Activated T-cell treated with anti-CD3 and anti-CD28 coated beads, Interleukin-2, amount 50 U/mL, for 1 hour (primary cell): ENCODE measurements at places on chromosomes 7 and 10.

GRCh38 chr10:21122907-21123306 lies 225.8 kb upstream of the NEBL start:
- no peak for DNase-seq

DNA sequence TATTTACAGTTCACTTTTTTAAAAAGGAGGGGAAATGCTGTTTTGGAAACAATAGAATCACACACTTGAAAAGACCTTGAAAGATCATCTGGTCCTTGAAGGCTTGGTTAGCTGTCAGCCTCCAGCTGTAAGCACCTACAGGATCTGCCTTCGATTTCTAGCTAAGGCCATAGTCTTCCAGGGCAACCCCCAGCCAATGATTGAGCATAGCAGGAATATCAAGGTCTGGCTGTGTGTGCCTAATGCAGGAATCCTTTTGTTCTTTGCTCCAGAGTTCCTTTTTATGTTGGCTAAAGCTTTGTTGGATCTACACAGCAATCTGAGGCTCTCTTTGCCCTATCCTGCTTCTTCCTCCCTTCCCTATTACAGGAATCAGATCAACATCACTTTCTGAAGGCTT lies 5.2 kb upstream of the YAE1 start:
- no peak for DNase-seq

GRCh38 chr10:52232561-52233350 lies 81.3 kb upstream of the DKK1 start:
- no peak for DNase-seq

- DNase-seq, result no peak
Observed at GRCh38 chr7:146131701-146132100, 15.1 kb downstream of the CNTNAP2 start.

GRCh38 chr7:106372595-106373318 lies 88.0 kb upstream of the NAMPT start:
- no peak for DNase-seq

GRCh38 chr10:122336332-122336731 lies 38.2 kb upstream of the PLEKHA1 start:
- no peak for DNase-seq

- no peak for DNase-seq
Observed at GRCh38 chr10:109902992-109903947, 20.0 kb downstream of the XPNPEP1 start.

DNA sequence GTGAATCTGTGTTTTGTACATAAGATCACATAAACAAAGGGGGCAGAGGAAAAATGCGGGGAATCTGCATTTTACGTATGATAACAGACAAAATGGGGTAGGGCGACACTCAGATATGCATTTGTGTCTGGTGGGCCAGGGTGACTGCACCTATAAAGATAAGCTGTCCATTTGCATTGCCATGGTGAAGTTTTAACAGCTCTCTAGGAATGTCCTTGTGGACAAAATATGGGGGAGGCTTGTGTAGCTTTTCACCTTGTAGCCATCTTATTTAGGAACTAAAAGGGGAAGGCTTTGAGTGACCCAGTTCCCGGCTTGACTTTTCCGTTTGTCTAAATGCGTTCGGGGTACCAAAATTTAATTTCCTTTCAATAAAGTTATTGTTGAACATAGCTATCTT lies 92.4 kb upstream of the AGBL3 start:
- no peak for DNase-seq

DNA sequence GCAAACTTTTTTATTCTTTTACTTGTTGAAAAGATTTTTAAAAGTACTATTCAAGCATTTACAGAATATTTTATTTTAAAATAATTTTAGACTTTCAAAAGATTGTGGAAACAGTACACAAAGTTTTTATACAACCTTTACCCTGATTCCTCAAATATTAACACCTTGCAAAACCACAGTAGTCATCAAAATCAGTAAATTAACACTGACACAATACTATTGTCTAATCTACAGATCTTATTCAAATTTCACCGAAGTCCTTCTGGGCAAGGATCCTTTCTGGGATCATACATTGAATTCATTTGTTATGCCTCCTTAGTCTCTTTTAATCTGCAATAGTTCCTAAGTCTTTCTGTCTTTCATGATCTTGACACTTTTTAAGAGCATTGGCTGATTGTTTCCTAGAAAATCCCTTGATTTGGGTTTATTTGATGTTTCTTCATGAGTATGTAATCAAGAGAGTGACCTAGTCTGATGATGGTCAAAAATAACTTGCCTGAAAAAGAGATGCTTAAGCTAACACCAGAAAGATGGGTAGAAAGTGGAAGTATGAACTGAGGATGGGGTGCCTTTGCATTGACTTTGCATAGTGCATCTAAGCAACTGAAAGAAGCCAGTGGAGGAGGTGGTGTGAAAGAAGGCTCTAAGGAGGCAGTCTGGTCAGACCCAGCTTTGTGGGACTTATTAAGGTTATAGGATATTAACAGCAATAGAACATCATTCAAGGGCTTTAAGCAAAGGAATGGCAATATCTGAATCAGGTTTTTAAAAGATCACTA lies 9.7 kb downstream of the STAMBPL1 start:
- no peak for DNase-seq

DNA sequence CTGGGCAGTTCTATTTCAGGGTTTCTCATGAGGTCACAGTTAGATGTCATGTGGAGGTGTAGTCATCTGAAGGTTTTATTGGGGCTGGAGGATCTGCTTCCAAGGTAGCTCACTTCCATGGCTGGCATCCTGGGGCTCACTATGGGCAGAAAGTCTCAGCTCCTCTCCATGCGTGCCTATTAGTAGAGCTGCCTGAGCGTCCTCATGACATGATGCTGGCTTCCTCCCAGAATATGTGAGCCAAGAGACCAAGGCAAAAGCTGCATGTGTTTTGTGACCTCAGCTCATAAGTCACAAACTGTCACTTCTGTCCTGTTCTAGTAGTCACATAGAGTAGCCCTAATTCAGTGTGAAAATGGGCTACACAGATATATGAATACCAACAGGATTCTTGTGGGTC lies 524.4 kb downstream of the SUGCT start:
- no peak for DNase-seq

DNA sequence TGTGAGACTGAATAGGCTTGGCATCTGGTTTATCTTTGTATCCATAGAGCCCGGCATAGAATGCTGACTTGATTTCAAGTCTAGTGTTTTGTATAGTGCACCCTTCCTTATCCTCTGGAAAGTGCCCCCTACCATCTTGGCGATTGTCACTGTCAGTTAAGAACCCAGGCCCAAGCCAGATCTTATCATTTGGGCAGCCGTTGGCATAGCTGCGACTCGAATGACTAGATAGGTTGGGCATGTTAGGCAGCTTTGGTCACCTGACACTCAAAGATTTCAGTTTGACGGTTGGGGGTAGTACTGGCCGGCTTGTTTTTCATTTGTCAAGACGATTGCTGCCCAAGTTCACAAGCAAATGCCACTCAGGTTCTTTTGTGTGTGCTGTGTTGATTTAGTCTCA lies 6.6 kb downstream of the NIPSNAP2 start:
- DNase-seq, result no peak

- DNase-seq, result no peak
Observed at GRCh38 chr7:29859524-29860185, 53.3 kb downstream of the WIPF3 start.

DNA sequence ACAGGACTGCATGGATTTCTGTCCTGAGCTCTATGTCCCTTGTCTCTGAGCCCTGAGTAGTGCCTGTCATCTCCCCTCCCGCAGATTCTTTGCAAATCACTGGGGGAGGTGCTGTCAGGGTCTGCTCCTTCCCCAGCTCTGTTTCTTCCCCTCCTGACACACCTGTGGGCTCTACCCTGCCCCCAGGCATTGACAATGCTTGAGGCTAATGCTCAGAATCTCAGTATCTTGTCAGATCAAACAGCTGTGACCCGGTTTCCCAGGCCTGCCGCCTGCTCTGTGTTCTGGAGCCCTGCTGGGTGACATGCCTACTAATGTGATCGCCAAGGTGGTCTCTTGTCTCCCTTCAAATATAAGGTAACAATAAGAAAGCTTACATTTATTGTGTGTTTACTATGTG lies 209.0 kb downstream of the POU6F2 start:
- no peak for DNase-seq

GRCh38 chr7:103877565-103877964 lies 111.9 kb downstream of the RELN start:
- no peak for DNase-seq

DNA sequence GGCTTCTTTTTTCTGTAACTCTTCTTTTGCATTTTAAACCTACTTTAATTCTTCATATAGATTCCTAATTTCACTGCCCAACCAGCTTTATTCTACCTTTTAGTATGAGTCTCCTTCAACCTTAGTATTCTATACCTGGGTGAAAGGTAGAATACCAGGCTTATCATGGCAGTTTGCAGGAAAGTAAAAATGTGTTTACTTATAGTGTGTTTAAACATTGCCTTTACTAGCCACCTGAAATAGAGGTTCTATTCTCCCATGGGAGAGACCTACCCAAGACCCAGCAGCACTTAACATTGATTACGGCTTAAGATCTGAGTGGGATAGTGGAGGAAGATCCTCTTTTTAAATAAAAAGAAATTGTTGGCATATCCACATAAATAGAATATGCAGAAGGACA lies 1.6 kb upstream of the MYPN start:
- no peak for DNase-seq

GRCh38 chr7:45874408-45875131 lies 1.7 kb upstream of the CCDC201 start:
- DNase-seq, result no peak

GRCh38 chr10:83017076-83017867 lies 1122.0 kb upstream of the GHITM start:
- DNase-seq, result no peak

DNA sequence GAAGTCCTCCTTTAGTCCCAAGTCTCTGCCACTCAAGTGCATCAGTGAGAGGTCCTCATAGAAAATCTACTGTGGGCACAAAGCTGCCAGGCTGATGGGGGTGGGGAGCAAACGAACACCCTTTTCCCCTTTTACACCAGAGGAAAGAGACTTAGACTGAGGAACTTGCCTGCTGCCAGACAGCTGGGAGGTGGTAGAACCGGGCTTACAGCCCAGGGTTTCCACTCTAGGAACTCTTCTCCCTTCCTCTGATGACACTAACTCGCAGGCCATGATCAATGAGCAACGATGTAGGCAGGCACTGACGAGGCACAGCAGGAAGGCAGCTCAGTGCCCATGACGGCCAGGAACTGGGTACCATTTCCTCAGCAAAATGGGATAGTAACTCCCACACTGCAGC lies 11.0 kb upstream of the SH2D4B start:
- no peak for DNase-seq

GRCh38 chr10:88647061-88647615 lies 17.1 kb upstream of the LIPF start:
- DNase-seq, result no peak
